ENCODE measurements at places on chromosomes 2 and 18. TPM values are rescaled to one million over a fixed set of nuclear protein-coding genes. Genes with fewer than 3 reads are reported as not detected.
A peak's percentile ranks its signal among the peaks of the same experiment; 100 is the strongest.

GRCh38 chr2:152241948-152242729, 66.6 kb upstream of the STAM2 start:
- no peak for DNase-seq

- peak; percentile 47 for DNase-seq
Observed at GRCh38 chr2:220275454-220275853, 648.0 kb downstream of the SLC4A3 start.

GRCh38 chr2:200466425-200467418, 43.1 kb downstream of the KCTD18 start:
- no peak for DNase-seq

GRCh38 chr2:47907039-47907781, 912 bp upstream of the FBXO11 start:
- no peak for DNase-seq

DNA sequence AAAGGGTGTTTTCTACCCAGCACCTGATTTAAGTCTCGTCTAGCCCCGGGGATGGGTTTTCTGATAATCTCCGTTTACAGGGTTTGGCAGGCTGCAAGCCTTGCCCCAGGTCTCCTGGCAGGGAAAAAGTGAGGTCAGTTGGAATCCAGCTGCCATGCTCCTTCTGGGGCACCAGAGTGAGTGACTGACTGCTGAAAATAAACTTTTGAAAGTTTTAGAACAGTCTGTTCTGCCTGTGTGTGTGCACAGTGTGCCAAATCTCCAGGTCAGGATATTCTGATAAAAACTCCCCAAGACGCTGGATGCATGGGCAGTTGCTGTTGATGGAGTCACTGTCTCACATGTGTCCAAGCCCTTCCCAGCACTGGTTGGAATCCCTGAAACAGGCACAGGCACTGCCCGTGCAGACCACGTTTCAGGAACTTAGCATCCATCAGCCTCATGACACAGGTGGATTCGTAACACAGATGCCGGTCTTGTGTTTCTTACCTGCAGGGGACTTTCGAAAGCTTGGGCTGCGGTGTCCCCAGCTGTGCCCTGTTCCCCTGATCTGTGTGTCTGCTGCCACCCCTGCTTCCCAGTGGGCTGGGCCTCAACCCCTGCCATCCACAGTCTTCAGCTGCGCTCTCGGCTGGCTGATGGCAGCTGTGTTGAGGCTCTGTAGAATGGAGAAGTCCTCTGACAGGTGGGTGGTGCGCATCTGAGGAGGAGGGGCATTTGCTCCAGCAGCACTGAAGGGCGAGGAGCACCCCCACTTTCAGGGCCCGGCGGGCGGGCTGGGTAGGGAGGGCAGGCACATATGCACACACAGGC, 65.0 kb downstream of the SH3RF3 start:
- no peak for DNase-seq

DNA sequence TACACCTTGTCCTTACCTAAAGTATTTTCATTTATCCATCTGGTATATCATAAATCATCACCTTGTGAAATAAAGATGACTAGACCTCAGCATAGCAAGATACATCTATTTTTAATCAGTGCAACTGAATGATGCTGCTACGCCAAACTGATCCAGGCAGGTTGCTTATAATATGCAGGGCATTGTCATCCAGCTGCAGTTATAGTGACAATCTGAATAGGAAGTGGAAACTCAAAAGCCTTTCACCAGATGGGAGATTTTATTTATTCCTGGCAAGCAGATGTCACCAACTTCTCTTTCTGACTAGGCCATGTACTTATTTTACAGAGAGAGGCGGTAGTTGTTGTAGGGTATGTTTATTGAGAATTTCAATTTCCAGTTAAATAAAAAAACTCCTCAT, 747.3 kb downstream of the ADCYAP1 start:
- DNase-seq = no peak

GRCh38 chr2:233791151-233791882, 13.2 kb downstream of the MROH2A start:
- no peak for DNase-seq

DNA sequence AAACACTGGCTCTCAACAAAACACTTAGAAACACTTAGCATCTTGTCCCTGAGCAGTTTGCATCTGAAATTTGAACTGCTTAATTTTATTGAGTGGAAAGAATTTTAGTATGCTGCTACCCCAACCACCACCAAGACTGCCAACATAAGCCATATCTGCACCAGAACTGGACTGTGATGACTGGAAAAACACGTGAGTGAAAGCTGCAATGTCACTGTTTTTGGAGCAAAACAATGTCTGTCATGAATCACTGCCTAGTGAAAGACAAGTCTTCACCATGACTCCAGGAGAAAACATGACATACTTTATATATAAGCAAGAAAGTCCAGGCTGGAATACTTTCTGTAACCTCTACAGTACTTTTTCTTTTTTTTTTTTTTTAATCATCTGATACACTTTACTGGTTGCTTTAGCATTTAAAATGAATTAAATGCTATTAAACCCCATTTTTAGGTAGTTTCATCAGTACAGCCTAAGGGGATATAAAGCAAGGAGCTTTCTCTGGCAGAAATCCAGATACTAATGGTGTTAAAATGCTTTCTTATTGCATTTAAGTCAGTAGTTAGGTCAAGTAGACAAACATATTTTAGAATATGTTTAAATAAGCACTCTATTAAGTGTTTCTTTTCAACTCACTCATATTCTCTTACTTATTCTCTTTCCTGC, 2129.4 kb upstream of the PIK3C3 start:
- no peak for DNase-seq

GRCh38 chr18:12003894-12004293, 22.6 kb downstream of the IMPA2 start:
- DNase-seq = no peak

DNA sequence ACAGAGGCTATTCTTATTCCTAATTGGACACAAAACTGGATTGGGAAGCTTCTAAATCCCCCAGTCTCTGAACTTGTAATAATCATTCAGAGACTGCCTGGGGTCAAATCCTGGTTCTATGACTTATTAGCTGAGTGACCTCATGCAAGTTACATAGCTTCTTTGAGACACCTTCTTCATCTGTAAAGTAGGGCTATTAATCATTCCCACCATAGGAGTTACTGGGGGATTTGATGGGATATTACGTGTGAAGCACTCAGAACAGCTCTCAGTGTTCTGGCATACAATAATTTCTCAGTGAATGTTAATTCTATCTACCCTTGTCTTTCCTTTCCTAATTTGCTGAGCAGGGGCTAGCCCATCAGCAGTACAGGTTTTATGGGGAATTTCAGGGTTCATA, 256.7 kb upstream of the TNP1 start:
- DNase-seq = no peak

DNA sequence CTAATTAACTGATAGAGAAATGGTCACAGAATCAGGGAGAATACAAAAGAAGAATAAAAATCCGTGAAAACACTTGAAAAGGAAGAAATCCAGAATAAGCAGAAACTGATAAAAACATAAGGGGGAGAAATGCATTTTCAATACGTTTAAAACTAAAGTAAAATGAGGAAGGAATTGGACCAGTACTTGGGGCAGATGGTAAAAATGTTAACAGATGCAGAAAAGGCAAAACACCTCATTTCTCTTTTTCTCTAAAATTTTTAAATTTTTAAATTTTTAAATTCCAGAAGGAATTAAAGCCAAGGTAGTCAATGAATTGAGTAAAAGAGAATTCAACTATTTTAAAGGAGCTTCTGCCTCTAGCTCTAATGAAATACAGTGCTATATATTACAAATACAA, 353.9 kb downstream of the METTL4 start:
- no peak for DNase-seq

DNA sequence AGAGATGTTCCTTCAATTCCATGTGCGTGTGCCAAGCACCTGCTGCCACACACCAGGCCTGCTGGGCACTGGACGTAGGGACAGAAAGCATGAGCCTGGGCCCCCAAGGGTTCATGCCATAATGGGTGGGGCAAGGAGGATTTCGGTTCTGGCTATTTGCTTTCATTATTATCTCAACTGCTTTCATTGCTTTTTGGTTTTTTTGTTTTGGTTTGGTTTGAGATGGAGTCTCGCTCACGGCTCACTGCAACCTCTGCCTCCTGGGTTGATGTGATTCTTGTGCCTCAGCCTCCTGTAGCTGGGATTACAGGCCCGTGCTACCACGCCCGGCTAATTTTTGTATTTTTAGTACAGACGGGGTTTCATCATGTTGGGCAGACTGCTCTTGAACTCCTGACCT, 57.2 kb downstream of the SF3B1 start:
- DNase-seq = no peak

- DNase-seq = no peak
Observed at GRCh38 chr2:209809256-209809655, 37.6 kb downstream of the UNC80 start.

The GRHL1 gene
- 2.5 TPM for total RNA-seq

The COL4A3 gene
- not detected for total RNA-seq

The KCNJ13 gene
- not detected for total RNA-seq

The ALPP gene
- 0.32 TPM for total RNA-seq

The ZBTB7C gene
- total RNA-seq = 1.4 TPM

The HAAO gene
- 1.3 TPM for total RNA-seq

The MBD2 gene
- 53.1 TPM for total RNA-seq
